Fibroblast of skin of back (primary cell): ENCODE measurements at places on chromosomes 1 and 21.

GRCh38 chr1:24692351-24692980, 49.4 kb downstream of the SRRM1 start:
- DNase-seq = no peak

DNA sequence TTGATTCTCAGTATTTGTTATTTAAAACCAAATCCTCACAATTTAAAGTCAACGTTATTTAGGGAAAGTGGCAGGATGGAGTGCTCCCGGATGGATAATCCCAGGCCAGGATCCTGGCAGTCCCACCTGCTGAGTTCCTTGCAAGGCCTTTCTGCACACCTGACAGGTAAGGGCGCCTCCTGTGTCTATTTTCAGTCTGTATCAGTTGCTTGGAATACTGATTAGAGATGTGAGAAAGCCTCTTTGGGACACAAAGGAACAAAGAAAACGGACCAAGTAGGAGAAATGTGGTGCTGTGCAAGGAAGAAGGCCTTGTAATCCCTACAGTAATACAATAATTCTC, 12.2 kb downstream of the STYXL2 start:
- DNase-seq = no peak

- DNase-seq = no peak
Measured at GRCh38 chr1:43925846-43926245, 7.8 kb upstream of the ARTN start.

GRCh38 chr1:41901551-41901950, 17.2 kb downstream of the HIVEP3 start:
- DNase-seq = no peak

- no peak for DNase-seq
Measured at GRCh38 chr21:15127437-15127836, 62.6 kb upstream of the NRIP1 start.

DNA sequence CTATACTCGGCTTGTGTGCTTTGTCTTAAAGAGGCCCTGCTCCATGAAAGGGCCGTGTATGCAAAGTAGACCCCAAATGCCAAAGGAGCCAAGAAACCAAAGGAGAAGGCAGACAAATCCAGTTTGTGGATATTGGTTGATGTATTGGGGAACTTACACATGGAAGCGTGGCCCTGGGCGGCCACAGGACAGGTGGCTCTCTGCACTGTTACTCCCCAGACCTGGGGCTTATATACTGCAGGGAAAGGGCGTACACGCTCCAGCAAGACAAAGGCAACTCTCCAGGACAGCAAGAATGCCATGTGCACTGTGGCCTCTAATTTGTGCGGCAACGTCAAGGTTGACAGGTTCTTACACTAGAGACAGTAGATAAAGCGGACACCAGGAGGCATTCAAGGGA, 24.8 kb downstream of the RSPH1 start:
- DNase-seq = no peak

- peak; percentile 23 for DNase-seq
Measured at GRCh38 chr1:207261971-207262370, 59.5 kb upstream of the CD55 start.

DNA sequence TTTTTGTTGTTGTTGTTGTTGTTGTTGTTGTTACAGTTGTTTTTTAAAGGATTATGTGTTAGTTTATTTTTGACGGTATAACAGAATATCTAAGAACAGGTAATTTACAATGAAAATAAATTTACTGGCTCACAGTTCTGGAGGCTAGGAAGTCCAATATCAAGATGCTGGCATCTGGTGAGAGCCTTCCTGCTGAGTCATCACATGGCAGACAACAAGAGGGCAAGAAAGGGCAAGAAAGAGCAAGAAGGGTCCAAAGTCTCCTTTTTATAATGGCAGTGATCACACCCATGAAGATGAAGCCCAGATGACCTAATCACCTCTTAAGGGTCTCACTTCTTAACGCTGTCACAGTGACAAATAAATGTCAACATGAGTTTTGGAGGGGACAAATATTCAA, 142.1 kb downstream of the NEGR1 start:
- DNase-seq = peak; percentile 10

- DNase-seq = peak; percentile 32
Measured at GRCh38 chr1:6547301-6547700, 7.0 kb downstream of the NOL9 start.

GRCh38 chr1:110872745-110873720, at the start of gene CD53:
TSS of gene CD53 (plus strand) at chr1:110873148. CDS start at chr1:110891409, 18,261 bp downstream.
- DNase-seq = no peak

- peak; percentile 35 for DNase-seq
Measured at GRCh38 chr1:2975466-2976179, 45.6 kb upstream of the ACTRT2 start.

DNA sequence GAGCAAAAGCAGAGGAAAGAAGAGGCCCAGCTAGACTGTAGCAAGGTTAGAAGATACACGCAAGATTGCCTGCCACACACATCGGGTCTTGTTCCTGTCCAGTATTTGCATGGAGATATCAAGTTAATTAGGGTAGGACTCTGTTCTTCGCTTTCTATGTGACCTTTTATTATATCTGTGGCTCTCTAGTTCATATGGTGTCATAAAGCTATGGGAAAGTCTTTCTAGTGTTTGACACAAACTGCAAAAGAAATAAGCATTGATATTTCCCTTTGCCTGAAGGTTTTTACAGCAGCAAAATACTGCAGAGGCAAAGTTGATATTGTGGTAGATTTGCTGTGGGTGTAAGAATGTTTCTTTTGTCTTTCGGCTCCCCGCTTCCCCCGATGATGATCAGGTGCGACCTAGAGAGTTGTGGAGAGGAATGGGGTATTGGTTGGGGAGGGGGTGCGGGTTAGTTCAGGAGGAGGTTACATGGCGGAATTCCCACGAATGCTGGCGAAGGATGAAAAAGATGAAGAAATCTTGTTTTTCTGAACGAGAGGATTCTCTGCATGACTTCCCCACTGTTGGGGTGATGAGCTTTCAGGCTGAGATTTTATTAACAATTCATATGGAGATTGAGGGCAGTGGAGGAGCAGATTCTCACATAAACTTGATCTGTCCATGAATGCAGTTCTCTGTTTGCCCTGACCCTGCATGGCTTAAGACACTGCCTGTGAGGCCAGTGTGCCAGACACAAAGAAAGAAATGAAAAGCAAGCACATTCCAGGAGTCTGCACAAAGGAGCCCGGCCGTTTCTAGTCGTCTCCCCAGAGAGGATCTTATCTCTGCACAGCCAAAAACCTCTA, 550.2 kb downstream of the USP25 start:
- peak; percentile 55 for DNase-seq

GRCh38 chr1:78577257-78578100, 42.8 kb upstream of the IFI44L start:
- DNase-seq = no peak

- DNase-seq = no peak
Measured at GRCh38 chr1:41645062-41645461, 160.6 kb upstream of the EDN2 start.

GRCh38 chr21:22743085-22743484, 1744.9 kb downstream of the NCAM2 start:
- DNase-seq = no peak

GRCh38 chr1:27141266-27142003, 13.5 kb downstream of the SLC9A1 start:
- no peak for DNase-seq

DNA sequence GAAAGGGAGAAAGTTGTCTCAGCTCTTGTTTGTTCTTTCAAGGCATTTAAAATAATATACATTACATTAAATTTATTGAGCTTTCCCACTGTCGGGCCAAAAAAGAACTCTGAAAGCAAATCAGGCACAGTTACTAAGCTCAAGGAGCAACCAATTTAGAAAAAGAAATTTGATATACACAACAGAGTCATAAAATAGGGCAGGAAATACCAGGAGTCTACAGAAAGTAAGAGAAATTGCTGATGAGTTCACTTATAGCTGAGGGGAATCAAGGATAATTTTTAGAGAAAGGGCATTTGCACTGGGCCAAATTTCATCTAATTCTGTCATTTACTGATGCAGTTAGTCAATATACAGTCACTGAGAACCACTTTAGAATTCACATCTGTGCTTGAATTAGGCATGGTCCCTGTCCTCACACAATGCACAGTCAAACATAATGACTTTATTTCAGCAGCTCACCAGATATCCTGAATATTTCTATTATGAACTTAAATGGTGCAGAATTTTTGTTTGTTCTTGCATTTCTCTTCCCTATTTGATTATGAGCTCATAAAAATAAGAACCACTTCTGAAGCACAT, 249.6 kb upstream of the BEND5 start:
- DNase-seq = no peak

GRCh38 chr1:93395195-93395594, 49.5 kb downstream of the DR1 start:
- DNase-seq = no peak

GRCh38 chr1:91120936-91121335, 99.1 kb upstream of the ZNF644 start:
- no peak for DNase-seq

- DNase-seq = no peak
Measured at GRCh38 chr1:56202796-56203492, 376.4 kb downstream of the PLPP3 start.
